ENCODE measurements at places on chromosomes 2 and 18. TPM values are rescaled to one million over a fixed set of nuclear protein-coding genes. Genes with fewer than 3 reads are reported as not detected.
A peak's percentile ranks its signal among the peaks of the same experiment; 100 is the strongest.

GRCh38 chr2:109558076-109558882 is 55.5 kb downstream of the SEPTIN10 start:
- H3K4me1 ChIP-seq = peaks cover 10% of the 10 kb centered on the region
- no peak overlapping the region for H3K4me3 ChIP-seq
- peaks cover 23% of the 10 kb centered on the region for H3K27me3 ChIP-seq
- H3K36me3 ChIP-seq = peaks cover 13% of the 10 kb centered on the region
- H3K27ac ChIP-seq = no peak overlapping the region

GRCh38 chr18:45026162-45026561 is 345.5 kb downstream of the SETBP1 start:
- H3K4me3 ChIP-seq = no peak overlapping the region
- no peaks in the 10 kb centered on the region for H3K36me3 ChIP-seq
- H3K27me3 ChIP-seq = peaks cover 14% of the 10 kb centered on the region
- DNase-seq = no peak
- no peaks in the 10 kb centered on the region for H3K4me1 ChIP-seq

- no peak overlapping the region for H3K4me3 ChIP-seq
- H3K27me3 ChIP-seq = peaks cover 34% of the 10 kb centered on the region
- DNase-seq = no peak
These were observed 341.5 kb upstream of the PKDCC start for GRCh38 chr2:41706286-41706685.

DNA sequence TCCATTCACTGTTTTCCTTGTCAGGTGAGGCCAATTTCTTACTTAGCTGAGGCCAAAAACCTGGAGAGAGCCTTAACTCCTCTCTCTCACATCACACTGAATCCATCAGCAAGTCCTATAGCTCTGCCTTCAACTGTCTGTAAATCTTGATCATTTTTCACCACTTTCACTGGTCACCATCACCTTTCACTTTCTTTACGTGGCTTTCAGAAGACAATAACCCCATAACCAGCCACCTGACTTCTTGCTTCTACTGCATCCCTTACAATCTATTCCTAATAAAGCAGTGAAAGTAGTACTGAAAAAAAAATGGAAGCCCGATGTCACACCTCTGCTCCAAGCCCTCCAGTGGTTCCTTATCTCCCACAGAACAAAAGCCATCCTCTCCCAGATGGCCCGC is 7.7 kb downstream of the LOXL3 start:
- H3K4me1 ChIP-seq = peaks cover 10% of the 10 kb centered on the region
- H3K36me3 ChIP-seq = peaks cover 18% of the 10 kb centered on the region
- H3K27me3 ChIP-seq = peaks cover 76% of the 10 kb centered on the region
- DNase-seq = no peak

DNA sequence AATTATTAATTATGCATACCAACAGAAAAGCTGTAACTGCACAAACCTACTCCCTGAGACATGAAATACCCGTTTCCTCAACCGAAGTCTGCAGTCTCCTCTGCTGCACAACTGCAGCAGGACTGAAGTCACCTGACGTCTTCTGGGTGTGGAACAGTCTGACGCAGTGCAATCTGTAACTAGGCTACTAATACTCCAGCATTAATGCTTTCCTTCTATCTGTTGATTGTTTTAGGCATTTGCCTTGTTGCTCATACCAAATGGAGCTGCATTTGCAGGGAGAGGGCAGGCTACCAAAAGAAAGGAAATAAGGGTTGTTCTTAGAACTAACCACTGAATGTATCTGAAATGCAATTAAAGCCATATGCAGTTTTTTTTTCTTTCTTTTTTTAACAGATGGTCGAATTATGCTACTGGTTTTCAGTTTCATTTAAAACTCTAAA is 40.1 kb downstream of the RTN4 start:
- H3K36me3 ChIP-seq = peaks cover 5% of the 10 kb centered on the region
- H3K4me3 ChIP-seq = peak overlapping the region; percentile 95
- DNase-seq = no peak
- H3K27ac ChIP-seq = peak overlapping the region; percentile 92
- H3K4me1 ChIP-seq = peaks cover 42% of the 10 kb centered on the region

DNA sequence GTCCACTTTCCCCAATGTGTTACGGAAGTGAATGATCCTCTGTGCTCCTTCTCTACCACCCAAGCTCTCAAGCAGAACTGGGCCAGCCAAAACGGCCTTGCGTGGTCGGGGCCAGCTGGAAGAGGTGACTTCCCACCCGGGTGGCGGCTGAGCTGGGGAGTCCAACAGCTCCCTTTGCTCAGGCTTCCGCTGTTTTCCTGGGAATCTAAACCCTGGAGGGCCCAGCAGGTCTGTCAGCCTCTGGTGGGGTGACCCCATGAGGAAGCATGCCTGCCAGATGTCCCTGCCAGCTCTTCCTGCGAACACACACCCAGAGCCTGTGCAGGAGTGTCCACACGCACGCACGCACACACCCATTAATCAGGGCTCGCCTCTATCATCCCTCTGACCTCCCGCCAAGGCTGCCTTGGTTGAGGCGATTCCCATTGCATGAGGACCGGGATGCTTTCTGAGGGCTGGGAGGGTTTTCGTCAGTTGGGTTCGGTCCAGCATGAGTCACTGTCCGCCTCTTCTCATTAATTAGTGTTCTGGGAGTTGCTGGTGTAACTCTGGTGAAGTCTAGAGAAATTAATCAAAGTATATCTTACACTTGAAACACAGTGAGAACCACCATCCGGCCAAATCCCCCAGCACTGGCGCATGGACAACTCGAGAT is 90.6 kb downstream of the TWIST2 start:
- no peaks in the 10 kb centered on the region for H3K36me3 ChIP-seq
- no peak overlapping the region for H3K27ac ChIP-seq
- peaks cover 18% of the 10 kb centered on the region for H3K27me3 ChIP-seq
- H3K4me1 ChIP-seq = no peaks in the 10 kb centered on the region

- DNase-seq = no peak
- H3K4me3 ChIP-seq = no peak overlapping the region
- peaks cover 8% of the 10 kb centered on the region for H3K27me3 ChIP-seq
These were observed 62.3 kb upstream of the NYAP2 start for GRCh38 chr2:225337183-225337582.

DNA sequence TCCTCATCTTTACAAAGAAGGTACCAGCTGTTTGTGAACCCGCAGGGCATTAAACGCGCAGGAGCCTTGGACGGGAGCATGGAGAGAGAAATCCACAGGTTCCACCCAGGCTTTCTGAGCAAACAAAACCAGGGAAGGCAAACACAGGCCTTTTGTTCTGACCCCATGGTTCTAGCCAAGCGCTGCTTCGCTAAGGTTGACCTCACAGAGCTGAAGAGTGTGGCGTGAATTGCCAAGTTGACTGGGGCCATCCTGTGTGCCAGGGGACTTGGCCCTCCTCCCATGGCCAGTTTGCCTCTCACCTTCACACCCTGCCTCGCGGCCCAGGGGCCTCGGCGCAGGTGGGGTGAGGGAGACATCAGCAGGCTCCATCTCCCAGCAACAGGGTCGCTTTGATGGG is 74.1 kb downstream of the VAPA start:
- peaks cover 57% of the 10 kb centered on the region for H3K27me3 ChIP-seq
- no peak for DNase-seq
- no peaks in the 10 kb centered on the region for H3K36me3 ChIP-seq
- H3K27ac ChIP-seq = no peak overlapping the region
- H3K4me1 ChIP-seq = peaks cover 2% of the 10 kb centered on the region

DNA sequence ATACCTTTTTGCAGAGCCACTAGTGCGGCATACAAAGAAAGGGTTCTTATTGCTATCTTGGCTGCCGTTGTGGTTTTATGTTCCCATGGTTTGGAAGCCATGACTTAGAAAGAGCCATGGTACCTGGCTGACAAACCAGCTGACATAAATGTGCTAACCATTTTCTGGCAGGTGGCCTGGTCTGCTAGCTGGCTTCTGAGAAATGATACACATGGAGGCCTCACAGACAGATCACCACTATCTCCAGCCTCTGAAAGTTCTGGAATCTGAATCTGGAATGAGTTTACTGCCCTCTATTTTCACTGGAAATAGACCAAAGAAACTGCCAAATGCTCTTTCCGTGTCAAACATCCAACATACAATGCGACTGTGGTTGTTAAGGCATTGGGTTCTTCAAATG is 123.7 kb downstream of the QPCT start:
- DNase-seq = no peak
- peaks cover 2% of the 10 kb centered on the region for H3K36me3 ChIP-seq
- no peaks in the 10 kb centered on the region for H3K27me3 ChIP-seq
- H3K4me3 ChIP-seq = no peak overlapping the region

GRCh38 chr2:161134547-161135518 is 25.4 kb upstream of the TANK start:
- peaks cover 20% of the 10 kb centered on the region for H3K4me1 ChIP-seq
- no peak for DNase-seq
- H3K36me3 ChIP-seq = peaks cover 2% of the 10 kb centered on the region
- H3K27ac ChIP-seq = peak overlapping the region; percentile 99
- H3K4me3 ChIP-seq = peak overlapping the region; percentile 7
- no peaks in the 10 kb centered on the region for H3K27me3 ChIP-seq

DNA sequence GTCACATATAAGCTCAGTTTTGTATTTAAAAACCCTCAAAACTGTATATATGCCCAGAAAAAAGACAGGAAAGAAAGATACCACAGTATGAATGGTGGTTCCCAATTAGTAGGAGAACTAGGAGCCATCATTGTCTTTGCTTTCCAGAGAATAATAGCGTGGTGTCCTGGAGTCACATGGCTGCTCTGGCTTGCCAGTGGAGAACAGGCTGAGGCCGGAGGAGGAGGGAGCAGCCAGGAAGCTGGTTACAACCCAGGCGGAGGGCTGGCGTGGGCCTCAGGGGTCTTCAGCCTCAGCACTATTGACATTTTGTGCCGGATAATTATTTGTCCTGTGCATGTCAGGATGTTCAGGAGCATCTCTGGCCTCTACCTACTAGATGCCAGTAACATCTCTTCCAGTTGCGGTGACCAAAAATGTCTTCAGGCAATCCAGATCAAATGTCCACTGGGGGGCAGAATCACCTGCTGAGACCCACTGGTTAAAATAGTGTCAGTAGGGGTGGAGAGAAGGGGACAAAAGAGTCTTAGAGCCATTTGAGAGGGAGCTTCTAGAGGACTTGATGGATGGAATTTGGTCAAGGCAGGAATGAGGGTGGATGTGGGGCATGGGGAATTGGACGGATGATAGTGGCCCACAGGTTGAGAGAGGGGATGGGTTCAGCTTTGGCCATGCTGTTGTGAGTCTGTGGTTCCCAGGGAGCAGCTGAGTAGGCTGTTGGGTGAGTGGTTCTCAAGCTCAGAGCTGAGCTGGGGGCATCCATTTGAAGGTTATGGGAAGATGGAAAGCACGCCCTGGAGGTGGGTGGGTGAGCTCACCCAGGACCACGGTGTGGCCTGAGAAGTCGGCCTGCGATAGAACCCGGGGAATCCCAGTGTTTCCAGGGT is 144.9 kb downstream of the AGAP1 start:
- DNase-seq = no peak
- H3K4me1 ChIP-seq = peaks cover 18% of the 10 kb centered on the region
- H3K36me3 ChIP-seq = no peaks in the 10 kb centered on the region
- no peak overlapping the region for H3K27ac ChIP-seq
- H3K4me3 ChIP-seq = peak overlapping the region; percentile 47

- no peak overlapping the region for H3K4me3 ChIP-seq
- no peak for DNase-seq
- H3K27ac ChIP-seq = peak overlapping the region; percentile 79
- no peaks in the 10 kb centered on the region for H3K27me3 ChIP-seq
These were observed 28.9 kb downstream of the PPP1CB start for GRCh38 chr2:28780496-28780895.

REG3A gene
- total RNA-seq = not detected

PTPN2 gene
- total RNA-seq = 72.8 TPM

SERPINB4 gene
- total RNA-seq = not detected

SLC5A7 gene
- not detected for total RNA-seq

MAL gene
- total RNA-seq = 159 TPM

ANKRD62 gene
- not detected for total RNA-seq

FSHR gene
- total RNA-seq = not detected

ANKRD30BL gene
- not detected for total RNA-seq
